CD4-positive, alpha-beta T cell treated with Interleukin-15 for 4 hours (primary cell): ENCODE measurements at places on chromosomes 2 and 18.

GRCh38 chr2:158926478-158926948, 41.9 kb upstream of the TANC1 start:
- no peak for DNase-seq

DNA sequence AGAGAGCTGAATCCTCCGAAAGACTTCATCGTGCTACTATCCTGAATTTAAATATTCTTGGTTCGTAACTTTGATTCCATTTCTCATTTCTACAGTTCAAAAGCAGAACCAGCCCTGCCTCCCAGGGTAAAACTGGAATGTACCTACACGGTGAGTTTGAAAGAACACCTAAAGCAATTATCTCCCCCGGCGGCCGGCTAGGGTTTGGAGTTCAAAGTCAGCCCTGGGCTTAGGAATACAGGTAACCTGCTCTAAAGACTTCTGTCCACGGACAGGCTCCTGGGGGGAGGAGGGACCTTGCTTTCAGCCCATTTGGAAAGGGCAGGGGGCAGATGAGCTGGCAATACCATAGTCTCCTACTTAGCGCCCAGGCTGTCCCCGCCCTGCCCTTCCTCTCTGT, 32.3 kb downstream of the CYP27C1 start:
- DNase-seq = no peak

GRCh38 chr2:96685577-96686459, 43.3 kb downstream of the FER1L5 start:
- DNase-seq = no peak

DNA sequence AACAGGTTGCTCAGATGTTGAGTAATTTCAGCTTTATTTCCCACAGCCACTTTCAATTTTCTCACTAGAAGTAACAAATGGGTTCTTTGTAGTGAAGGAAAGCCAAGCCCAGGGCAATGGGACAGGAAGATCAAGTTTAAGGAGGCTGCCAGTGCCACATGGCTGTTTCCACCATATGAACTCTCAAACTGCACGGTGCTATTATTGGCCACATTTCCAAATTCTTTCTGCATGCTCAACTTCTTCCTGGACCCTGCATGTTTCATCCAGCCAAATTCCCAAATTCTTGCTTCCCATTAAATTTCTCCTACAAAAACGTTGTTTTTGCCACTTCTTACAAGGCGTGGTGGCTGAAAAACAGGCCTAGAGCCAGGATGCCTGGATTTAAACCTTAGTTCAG, 193.3 kb upstream of the SPHKAP start:
- no peak for DNase-seq

DNA sequence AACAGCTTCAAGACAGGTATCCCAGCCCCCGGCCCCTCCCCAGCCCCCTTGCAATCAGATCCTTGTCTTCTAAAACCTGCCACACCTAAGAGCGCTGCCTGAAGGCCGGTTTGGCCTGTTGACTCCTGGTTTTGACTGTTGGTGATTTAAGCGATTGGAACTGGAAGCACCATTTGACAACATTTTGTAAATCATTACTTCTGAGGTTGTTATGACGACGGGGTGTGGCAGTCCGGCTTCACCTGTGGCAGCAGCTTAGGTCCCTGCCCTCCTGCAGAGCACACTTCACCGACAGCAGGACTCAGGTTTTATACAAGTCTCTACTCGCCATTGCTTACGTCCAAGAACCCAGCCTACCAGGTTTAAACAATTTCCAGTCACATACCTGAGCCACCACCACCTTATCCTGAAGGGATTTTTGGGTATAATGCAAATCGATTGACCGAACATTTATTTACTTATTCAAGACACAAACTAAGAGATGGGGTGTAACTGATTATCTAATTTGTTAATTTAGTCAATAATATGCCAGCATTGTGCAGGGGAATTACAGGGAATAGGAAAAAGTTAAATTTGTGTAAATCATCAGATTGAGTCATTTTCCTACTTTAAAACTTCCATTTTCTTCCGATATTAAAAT, 707 bp upstream of the DGUOK start:
- DNase-seq = no peak
